ENCODE measurements at places on chromosomes 7 and 10. TPM values are rescaled to one million over a fixed set of nuclear protein-coding genes. Genes with fewer than 3 reads are reported as not detected.

CLDN3 gene
- not detected for total RNA-seq

HGF gene
- total RNA-seq: not detected

SPDYE6 gene
- not detected for total RNA-seq

PNLIPRP2 gene
- not detected for total RNA-seq

GLRX3 gene
- total RNA-seq: 94.1 TPM

CFAP58 gene
- 1.3 TPM for total RNA-seq

FGFBP3 gene
- 0.25 TPM for total RNA-seq

MSS51 gene
- total RNA-seq: 2.3 TPM

DRGX gene
- total RNA-seq: not detected

AKR1B15 gene
- not detected for total RNA-seq

TMEM72 gene
- total RNA-seq: not detected

MBL2 gene
- total RNA-seq: not detected

CFAP43 gene
- total RNA-seq: not detected

CYP3A4 gene
- total RNA-seq: not detected

SYT15B gene
- 0.23 TPM for total RNA-seq

PKD2L1 gene
- total RNA-seq: not detected

OR6B1 gene
- total RNA-seq: not detected

RSU1 gene
- 50.9 TPM for total RNA-seq

IGF2BP3 gene
- 0.39 TPM for total RNA-seq

CH25H gene
- not detected for total RNA-seq

STRA8 gene
- not detected for total RNA-seq

TUBAL3 gene
- not detected for total RNA-seq

HABP2 gene
- not detected for total RNA-seq

HTR5A gene
- not detected for total RNA-seq

NRCAM gene
- 0.80 TPM for total RNA-seq

FOXP2 gene
- not detected for total RNA-seq

CYP2E1 gene
- total RNA-seq: 0.99 TPM

DNA2 gene
- total RNA-seq: 45.3 TPM

RBP3 gene
- not detected for total RNA-seq

LRRD1 gene
- not detected for total RNA-seq

CRYGN gene
- 0.61 TPM for total RNA-seq

IL15RA gene
- 6.6 TPM for total RNA-seq
